Type B pancreatic cell (in vitro differentiated cells): ENCODE measurements at places on chromosomes 7 and 10. TPM values are rescaled to one million over a fixed set of nuclear protein-coding genes. Genes with fewer than 3 reads are reported as not detected.
A peak's percentile ranks its signal among the peaks of the same experiment; 100 is the strongest.

The IGFBP1 gene
- total RNA-seq = 0.75 and 3.1 TPM in 2 replicates

The COL13A1 gene
- total RNA-seq = 0.43 and 18.6 TPM in 2 replicates

The TUBB8 gene
- 0.29 and 0.46 TPM in 2 replicates for total RNA-seq

The GDF2 gene
- total RNA-seq = not detected in 2 replicates

The GPNMB gene
- total RNA-seq = 7.0 and 13.3 TPM in 2 replicates

The STEAP1B gene
- total RNA-seq = 2.0 TPM in 1 of 2 replicates, not detected in the other

The ANKRD1 gene
- 2.1 and 3.3 TPM in 2 replicates for total RNA-seq

The LIPM gene
- 0.38 TPM in 1 of 2 replicates, not detected in the other for total RNA-seq

DNA sequence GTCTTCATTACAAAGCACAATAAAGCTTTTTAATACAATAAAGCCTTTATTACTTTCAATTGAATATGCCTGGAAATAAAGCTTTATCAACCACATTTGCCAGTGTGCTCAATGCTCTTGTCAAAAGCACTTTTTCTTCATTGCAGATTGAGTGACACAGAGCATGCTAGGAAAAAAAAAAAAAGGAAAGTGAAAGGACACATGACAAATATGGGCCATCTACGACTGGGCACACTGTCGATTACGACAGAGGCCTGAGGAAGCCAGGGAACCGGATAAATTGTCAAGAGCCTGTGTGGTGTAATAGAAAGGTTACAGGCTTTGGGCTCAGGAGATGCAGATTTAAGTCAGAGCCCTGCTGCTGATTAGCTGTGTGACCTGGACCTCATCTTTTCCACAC, 84.8 kb upstream of the LRGUK start:
- H3K36me3 ChIP-seq = peaks cover 6% of the 10 kb centered on the region
- H3K27me3 ChIP-seq = no peaks in the 10 kb centered on the region
- H3K27ac ChIP-seq = no peak overlapping the region
- H3K4me3 ChIP-seq = no peak overlapping the region
- H3K4me1 ChIP-seq = no peaks in the 10 kb centered on the region
- DNase-seq = no peak

DNA sequence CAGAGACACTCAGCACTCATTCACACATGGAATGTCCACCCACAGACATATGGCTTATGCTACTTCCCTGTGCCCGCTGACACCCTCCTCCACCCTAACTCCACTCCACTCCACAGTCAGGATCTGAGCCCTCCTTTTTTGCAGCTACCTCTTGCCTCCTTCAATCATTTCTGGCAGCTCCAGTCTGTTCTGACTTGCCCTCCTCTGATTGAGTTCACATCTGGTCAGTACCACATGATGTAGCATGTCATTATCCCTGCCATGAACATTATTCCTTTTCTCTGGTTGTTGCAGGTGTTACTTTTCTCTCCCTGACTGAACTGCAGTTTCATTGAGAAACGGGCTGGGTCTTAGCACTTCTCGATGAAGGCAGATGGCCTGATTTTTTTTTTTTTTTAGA, 130.1 kb upstream of the EGR2 start:
- no peak overlapping the region for H3K27ac ChIP-seq
- H3K4me1 ChIP-seq = no peaks in the 10 kb centered on the region
- H3K4me3 ChIP-seq = no peak overlapping the region
- H3K27me3 ChIP-seq = peaks cover 5% of the 10 kb centered on the region

DNA sequence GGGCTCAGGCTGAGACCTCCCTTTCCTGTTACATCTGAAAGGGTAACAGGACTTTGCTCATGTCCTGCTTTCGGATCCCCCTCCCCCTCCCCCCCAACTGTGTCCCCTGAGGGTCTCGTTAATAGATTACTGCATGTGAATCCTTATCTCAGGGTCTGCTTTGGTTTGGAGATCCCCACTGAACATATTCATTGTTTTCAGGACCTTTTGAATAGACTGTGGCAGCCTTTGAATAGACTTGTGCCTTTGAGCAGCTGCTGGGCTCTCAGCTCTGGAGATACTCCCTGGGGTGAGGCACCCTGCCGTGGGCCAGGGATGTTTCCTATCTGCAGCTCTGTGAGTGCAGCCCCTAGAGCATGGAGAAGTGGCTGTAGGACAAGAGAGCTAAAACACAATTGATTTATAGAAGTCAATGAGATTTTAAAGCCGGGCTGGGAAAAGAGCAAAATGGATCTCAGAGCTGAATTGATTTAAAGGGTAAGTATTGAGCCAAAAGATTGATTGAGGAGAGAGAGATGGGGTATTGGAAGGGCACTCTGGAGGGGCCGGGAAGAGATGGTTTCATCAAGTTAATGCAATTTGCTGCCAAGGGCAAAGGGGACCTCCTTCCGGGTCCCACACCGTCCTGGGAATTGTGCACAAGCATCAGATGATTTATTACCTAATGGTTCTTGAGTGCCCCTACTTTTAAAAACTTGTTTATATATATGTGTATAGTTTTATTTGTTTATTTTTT, 9.9 kb downstream of the ARHGAP22 start:
- no peaks in the 10 kb centered on the region for H3K36me3 ChIP-seq
- H3K27ac ChIP-seq = no peak overlapping the region
- peaks cover 4% of the 10 kb centered on the region for H3K4me1 ChIP-seq
- no peak for DNase-seq
- no peak overlapping the region for H3K4me3 ChIP-seq
- peaks cover 20% of the 10 kb centered on the region for H3K27me3 ChIP-seq

DNA sequence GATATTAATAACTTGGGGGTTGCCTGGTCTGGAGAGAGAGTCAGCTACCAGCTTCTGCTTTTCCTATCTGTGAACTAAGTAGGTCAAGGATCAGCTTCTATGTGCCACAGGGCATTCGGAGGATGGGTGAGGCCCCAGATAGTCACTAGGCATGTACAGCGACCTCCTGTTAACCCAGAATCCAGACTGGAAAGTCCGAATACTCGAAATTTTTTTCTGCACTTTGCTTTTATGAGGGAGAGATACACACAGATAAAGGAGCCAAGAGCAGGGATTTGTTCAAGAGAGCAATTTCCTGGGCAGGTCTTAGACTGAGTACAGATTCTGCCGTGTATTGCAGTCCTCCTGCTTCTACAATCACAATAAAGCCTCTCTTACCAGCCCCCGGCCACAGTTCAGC, 54.2 kb downstream of the EMX2 start:
- no peak overlapping the region for H3K4me3 ChIP-seq
- H3K27me3 ChIP-seq = peaks cover under 1% of the 10 kb centered on the region
- no peaks in the 10 kb centered on the region for H3K4me1 ChIP-seq
- no peaks in the 10 kb centered on the region for H3K36me3 ChIP-seq

- no peak overlapping the region for H3K4me3 ChIP-seq
- H3K27ac ChIP-seq = no peak overlapping the region
- H3K4me1 ChIP-seq = peaks cover 9% of the 10 kb centered on the region
- DNase-seq = no peak
- H3K27me3 ChIP-seq = no peaks in the 10 kb centered on the region
Observed at GRCh38 chr10:4670737-4671136, 155.3 kb upstream of the AKR1E2 start.

DNA sequence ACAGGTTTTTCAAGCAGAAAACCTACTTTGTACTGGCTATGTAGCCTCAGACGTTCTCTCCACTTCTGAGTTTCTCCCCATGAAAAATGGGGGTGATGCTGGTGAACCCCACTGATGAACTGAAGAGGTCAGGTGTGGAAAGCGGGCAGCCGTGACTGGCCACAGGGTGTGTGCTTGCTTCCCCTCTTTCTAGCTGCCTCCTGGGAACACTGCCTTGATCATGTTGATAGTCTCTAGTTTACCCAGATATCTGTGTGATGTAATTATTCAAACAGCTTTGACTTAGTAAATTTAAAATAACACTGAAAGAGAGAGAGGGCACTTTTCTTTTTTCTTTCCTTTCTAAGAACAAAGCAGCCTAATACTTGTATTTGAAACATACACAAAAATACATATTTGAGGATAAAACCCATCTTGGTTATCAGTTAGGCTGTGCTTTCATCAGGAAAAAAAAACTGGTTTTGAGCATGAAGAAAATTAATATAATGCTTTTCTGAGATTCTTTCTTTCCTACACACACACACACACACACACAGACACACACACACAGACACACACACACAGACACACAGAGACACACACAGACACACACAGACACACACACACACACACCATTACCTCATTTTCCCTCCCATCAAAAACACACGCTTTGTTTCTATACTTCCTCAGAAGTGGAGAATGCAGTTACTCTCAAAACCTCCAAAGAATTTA, 76.7 kb downstream of the MACC1 start:
- no peak for DNase-seq
- peak overlapping the region; percentile 0 for H3K4me3 ChIP-seq
- peak overlapping the region; percentile 28 for H3K27ac ChIP-seq
- no peaks in the 10 kb centered on the region for H3K27me3 ChIP-seq
- H3K36me3 ChIP-seq = peaks cover 9% of the 10 kb centered on the region

DNA sequence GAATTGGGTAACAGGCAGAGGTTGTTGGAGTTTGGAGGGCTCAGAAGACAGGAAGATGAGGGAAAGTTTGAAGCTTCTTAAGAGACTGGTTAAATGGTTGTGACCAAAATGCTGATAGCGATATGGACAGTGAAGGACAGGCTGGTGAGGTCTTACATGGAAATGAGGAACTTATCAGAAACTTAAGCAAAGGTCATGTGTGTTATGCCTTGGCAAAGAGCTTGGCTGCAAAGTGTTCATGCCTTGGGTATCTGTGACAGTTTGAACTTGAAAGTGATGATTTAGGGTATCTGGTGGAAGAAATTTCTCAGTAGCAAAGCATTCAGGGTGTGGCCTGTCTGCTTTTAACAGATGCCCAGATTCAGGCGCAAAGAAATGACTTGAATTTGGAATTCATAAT, 64.5 kb upstream of the EEPD1 start:
- no peaks in the 10 kb centered on the region for H3K27me3 ChIP-seq
- H3K27ac ChIP-seq = no peak overlapping the region
- no peak for DNase-seq
- H3K4me1 ChIP-seq = peaks cover 14% of the 10 kb centered on the region
- H3K4me3 ChIP-seq = no peak overlapping the region

DNA sequence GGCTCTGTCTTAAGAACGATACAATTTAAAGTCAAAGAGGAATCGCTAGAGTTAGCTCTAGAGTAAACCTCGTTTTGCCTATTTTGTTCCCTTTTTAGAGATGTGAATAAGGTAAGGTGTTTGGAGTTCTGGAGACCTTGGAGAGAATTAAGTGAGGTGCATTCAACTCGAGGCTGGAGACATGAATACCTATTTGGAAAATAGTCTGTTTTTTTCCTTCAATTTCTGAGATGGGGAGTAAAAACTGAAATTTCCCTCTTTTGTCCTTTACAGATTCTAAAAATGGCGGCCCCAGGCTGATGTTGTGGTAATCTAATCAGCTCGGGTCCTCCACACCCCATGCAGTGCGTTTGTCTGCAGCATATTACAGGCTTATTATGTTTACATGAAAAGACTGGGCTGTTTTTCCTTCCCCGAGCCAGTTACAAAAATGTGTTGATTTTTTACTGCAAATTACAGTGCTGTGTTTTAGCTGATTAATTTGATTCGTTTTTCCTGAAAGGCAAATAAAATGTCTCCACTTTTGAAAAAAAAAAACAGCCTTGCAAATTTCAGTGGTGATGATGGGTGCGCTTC, 1.5 kb downstream of the KMT2E start:
- peak overlapping the region; percentile 99 for H3K4me3 ChIP-seq
- peaks cover 16% of the 10 kb centered on the region for H3K4me1 ChIP-seq
- H3K27me3 ChIP-seq = peaks cover 8% of the 10 kb centered on the region
- DNase-seq = no peak
- peaks cover 6% of the 10 kb centered on the region for H3K36me3 ChIP-seq
- H3K27ac ChIP-seq = peak overlapping the region; percentile 100

DNA sequence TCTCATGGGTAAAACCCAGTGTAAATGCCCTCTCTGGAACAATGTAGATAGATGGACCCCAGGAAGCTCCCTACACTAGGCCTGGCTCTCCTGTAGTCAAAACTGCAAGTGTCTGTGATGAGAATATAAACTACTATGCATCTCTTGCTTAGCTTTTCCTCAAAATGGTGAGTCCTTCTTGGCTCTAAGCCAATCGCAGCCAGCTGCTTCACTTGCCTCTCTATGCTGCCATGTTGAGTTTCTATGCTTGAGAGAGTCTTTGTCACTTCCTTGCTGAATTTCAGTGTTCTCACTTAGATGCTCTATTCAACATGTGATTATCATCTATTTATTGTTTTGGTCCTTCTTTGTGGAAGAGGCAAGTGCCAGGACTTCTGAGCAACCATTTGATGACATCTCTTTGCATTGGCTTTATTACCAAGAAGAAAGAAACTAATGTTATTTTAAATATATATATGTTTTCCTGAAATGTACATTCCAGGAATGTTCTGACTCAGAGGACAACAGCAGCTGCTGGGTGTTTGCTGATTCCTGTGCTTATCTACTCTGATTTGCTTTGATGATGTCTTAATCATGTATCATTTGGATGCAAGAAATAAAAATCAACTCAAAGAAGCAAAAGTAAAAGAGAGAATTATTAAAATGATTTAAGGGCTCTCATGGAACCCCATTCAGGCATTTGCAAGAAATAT, 16.6 kb downstream of the TAS2R40 start:
- H3K27me3 ChIP-seq = no peaks in the 10 kb centered on the region
- H3K36me3 ChIP-seq = no peaks in the 10 kb centered on the region
- no peak for DNase-seq
- peaks cover 14% of the 10 kb centered on the region for H3K4me1 ChIP-seq
- H3K4me3 ChIP-seq = no peak overlapping the region
- H3K27ac ChIP-seq = no peak overlapping the region

DNA sequence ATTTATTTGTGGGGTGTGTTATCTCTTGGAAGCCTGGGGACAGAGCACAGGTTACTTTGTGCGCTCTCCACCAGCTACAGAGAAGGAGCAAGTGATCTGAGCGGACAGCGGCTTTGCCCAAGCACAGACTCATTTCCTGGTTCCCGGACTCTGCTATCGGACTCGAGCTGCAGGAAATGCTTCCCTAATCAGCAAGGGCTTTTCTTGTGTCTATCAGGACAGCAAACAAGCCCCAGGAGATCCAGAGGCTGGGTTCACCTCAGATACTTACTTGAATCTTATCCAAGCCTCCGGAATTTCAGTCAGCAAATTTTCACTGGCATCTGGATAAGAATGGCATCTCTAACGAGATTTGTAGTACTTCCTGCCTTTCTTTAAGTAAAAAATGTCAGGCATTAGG, 27.8 kb downstream of the MRC1 start:
- peaks cover 9% of the 10 kb centered on the region for H3K4me1 ChIP-seq
- H3K36me3 ChIP-seq = no peaks in the 10 kb centered on the region
- no peak overlapping the region for H3K27ac ChIP-seq
- H3K4me3 ChIP-seq = peak overlapping the region; percentile 57
- no peak for DNase-seq

GRCh38 chr10:78867555-78867939, 201.2 kb upstream of the ZMIZ1 start:
- H3K27ac ChIP-seq = no peak overlapping the region
- H3K27me3 ChIP-seq = peaks cover 5% of the 10 kb centered on the region
- no peak overlapping the region for H3K4me3 ChIP-seq

GRCh38 chr7:45196374-45196773, 38.8 kb downstream of the RAMP3 start:
- no peak overlapping the region for H3K4me3 ChIP-seq
- no peak overlapping the region for H3K27ac ChIP-seq
- no peak for DNase-seq
- no peaks in the 10 kb centered on the region for H3K36me3 ChIP-seq
